ENCODE measurements at places on chromosomes 2 and 18.

DNA sequence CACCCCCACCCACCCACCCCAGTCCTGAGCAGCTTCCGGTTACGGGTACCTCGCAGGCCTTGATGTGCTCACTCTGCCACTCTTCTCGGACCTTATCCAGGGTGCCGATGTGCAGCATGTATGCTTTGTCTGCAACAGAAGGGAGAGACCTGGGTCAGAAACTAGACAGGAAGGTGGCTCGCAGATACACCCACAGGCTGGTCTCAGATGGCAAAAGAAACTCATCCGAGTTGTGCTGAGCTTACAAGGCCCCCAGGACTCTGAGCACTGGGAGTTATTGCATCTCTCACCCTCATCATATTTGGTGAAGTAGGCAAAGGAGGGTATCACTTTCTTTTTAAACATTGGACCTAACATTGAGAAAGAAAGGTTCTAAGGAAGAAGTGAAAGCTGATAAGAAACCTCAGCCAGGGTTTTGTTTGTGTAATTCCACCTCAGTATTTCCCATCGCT is 30.6 kb upstream of the EPG5 start:
- peaks cover 15% of the 10 kb centered on the region for H3K36me3 ChIP-seq
- H3K27me3 ChIP-seq: no peaks in the 10 kb centered on the region
- no peak overlapping the region for H3K4me3 ChIP-seq
- H3K4me1 ChIP-seq: no peaks in the 10 kb centered on the region
- H3K27ac ChIP-seq: no peak overlapping the region

DNA sequence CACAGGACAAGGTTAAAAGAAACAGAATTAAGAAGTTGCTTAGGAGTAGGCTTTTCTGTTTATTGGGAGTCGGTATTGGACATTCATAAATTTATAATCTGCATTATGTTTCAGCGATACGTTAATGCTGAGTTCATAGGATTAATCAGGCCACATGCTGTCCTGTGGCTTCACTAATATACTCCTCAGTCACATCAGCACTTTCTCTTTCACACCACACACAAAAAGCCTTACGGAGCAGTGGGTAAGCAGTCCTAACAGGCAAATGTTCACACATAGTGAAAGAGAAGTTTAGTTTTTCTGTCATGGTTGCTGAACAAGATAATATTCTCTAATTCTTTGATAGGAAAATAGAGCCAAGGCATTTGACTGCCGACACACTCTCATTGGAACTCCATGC is 411.7 kb upstream of the RAB12 start:
- H3K4me3 ChIP-seq: no peak overlapping the region
- H3K4me1 ChIP-seq: peaks cover 3% of the 10 kb centered on the region
- DNase-seq: no peak
- H3K27ac ChIP-seq: no peak overlapping the region

DNA sequence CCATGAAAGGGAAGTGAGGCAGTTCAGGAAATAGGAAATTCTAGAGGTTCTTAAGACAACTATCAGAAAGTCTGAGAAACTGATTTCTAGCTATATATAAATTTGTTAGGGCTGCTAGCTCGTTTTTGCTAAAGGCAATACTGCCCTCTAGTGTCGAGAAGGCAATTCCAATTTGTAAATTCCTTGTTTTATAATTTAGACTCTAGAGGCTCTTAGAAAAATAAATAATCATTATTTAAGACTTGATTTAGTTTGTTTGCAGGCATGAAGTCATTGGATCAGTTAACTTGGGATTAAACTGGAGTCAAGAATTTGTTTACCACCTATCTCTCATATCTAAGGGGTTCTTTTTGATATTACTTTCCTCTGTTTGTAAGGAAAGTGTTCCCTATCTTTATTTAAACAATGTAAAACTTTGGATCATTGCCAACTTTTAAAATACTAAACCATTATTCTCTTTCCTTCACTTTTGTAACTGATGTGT is 66.2 kb downstream of the ACVR2A start:
- peaks cover 8% of the 10 kb centered on the region for H3K36me3 ChIP-seq
- no peak for DNase-seq
- H3K27me3 ChIP-seq: no peaks in the 10 kb centered on the region
- peaks cover 30% of the 10 kb centered on the region for H3K4me1 ChIP-seq
- H3K4me3 ChIP-seq: no peak overlapping the region

- DNase-seq: peak; percentile 58
- peaks cover 19% of the 10 kb centered on the region for H3K4me1 ChIP-seq
- peaks cover 18% of the 10 kb centered on the region for H3K36me3 ChIP-seq
- no peak overlapping the region for H3K27ac ChIP-seq
- no peaks in the 10 kb centered on the region for H3K27me3 ChIP-seq
These were observed 6.2 kb downstream of the MRPS5 start for GRCh38 chr2:95115418-95115817.

- no peaks in the 10 kb centered on the region for H3K36me3 ChIP-seq
- H3K27ac ChIP-seq: peak overlapping the region; percentile 60
- peaks cover 38% of the 10 kb centered on the region for H3K27me3 ChIP-seq
- H3K4me1 ChIP-seq: peaks cover 13% of the 10 kb centered on the region
- no peak overlapping the region for H3K4me3 ChIP-seq
- DNase-seq: no peak
These were observed 166.4 kb upstream of the PXDN start for GRCh38 chr2:1910592-1911246.

- H3K27ac ChIP-seq: no peak overlapping the region
- DNase-seq: no peak
- H3K4me1 ChIP-seq: no peaks in the 10 kb centered on the region
- peaks cover 1% of the 10 kb centered on the region for H3K36me3 ChIP-seq
- no peak overlapping the region for H3K4me3 ChIP-seq
These were observed 20.0 kb downstream of the CDCA7 start for GRCh38 chr2:173374634-173375033.

DNA sequence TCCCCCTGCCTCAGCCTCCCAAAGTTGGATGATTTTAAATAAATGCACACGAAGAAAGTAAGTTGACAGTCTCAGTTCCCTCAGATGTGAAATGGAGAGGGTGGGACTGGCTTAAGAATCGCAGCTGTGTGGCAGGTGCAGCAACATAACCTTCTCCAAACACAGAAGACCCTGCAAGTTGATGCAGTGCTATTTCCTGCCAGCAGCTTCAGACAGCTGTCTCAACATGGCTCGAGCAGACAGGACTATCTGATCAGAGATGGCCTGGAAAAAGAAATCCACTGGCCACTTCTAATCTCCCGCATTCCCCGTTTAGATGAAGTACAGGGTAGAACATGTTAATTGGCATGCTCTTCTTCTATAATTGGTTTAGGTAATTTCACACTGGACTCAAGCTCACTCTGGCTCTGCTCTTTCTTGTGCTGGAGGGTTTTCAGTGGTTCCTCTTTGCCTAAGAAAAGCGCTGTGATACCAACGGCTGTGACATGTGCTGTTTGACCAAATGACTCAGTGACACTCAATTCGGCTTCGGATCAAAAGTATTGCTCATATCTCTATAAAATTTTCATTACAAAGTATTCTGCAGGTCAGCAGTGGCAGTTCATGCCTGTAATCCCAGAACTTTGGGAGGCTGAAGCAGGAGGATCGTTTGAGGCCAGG is 40.2 kb downstream of the MYOM1 start:
- no peak for DNase-seq
- peaks cover 3% of the 10 kb centered on the region for H3K4me1 ChIP-seq
- H3K27me3 ChIP-seq: no peaks in the 10 kb centered on the region
- H3K36me3 ChIP-seq: no peaks in the 10 kb centered on the region
- H3K4me3 ChIP-seq: no peak overlapping the region
- no peak overlapping the region for H3K27ac ChIP-seq

GRCh38 chr2:26692279-26692896 is at the start of gene KCNK3:
Gene KCNK3, plus strand, starts transcription at chr2:26692722. Its CDS starts 154 bp downstream, at chr2:26692876.
- no peaks in the 10 kb centered on the region for H3K36me3 ChIP-seq
- peaks cover 18% of the 10 kb centered on the region for H3K4me1 ChIP-seq
- peaks cover 42% of the 10 kb centered on the region for H3K27me3 ChIP-seq
- H3K4me3 ChIP-seq: peak within 1 kb of the TSS; percentile 64

- H3K4me1 ChIP-seq: no peaks in the 10 kb centered on the region
- no peak overlapping the region for H3K4me3 ChIP-seq
- H3K36me3 ChIP-seq: peaks cover 7% of the 10 kb centered on the region
- no peak for DNase-seq
These were observed 18.5 kb upstream of the ZNF236 start for GRCh38 chr18:76803814-76804213.

- H3K27me3 ChIP-seq: peaks cover 41% of the 10 kb centered on the region
- peaks cover 7% of the 10 kb centered on the region for H3K4me1 ChIP-seq
- H3K4me3 ChIP-seq: peak overlapping the region; percentile 58
These were observed 2.1 kb downstream of the ARID5A start for GRCh38 chr2:96538487-96539214.

DNA sequence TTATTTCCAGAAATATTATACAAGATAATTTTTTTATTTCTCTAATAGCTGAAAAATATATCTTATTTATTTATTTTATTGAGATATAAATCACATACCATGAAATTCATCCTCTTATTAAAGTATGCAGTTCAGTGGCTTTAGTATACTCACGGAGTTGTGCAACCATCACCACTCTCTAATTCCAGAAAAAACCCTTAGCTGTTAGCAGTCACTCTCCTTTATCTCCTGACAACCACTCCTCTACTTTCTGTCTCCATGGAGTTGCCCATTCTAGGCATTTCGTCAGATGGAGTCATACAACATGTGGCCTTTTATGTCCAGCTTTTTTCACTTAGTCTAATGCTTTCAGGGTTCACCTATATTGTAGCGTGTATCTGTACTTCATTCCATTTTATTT is 66.5 kb downstream of the TCF7L1 start:
- no peak overlapping the region for H3K4me3 ChIP-seq
- no peak for DNase-seq
- H3K36me3 ChIP-seq: no peaks in the 10 kb centered on the region
- H3K27me3 ChIP-seq: no peaks in the 10 kb centered on the region

- H3K27ac ChIP-seq: no peak overlapping the region
- no peak overlapping the region for H3K4me3 ChIP-seq
- H3K4me1 ChIP-seq: peaks cover 2% of the 10 kb centered on the region
- peaks cover 2% of the 10 kb centered on the region for H3K27me3 ChIP-seq
- DNase-seq: no peak
- no peaks in the 10 kb centered on the region for H3K36me3 ChIP-seq
These were observed 2120.4 kb upstream of the PIK3C3 start for GRCh38 chr18:39834636-39835035.

GRCh38 chr2:219466816-219467735 is 31.6 kb upstream of the GMPPA start:
- H3K27ac ChIP-seq: no peak overlapping the region
- H3K27me3 ChIP-seq: no peaks in the 10 kb centered on the region
- peaks cover 3% of the 10 kb centered on the region for H3K4me1 ChIP-seq

DNA sequence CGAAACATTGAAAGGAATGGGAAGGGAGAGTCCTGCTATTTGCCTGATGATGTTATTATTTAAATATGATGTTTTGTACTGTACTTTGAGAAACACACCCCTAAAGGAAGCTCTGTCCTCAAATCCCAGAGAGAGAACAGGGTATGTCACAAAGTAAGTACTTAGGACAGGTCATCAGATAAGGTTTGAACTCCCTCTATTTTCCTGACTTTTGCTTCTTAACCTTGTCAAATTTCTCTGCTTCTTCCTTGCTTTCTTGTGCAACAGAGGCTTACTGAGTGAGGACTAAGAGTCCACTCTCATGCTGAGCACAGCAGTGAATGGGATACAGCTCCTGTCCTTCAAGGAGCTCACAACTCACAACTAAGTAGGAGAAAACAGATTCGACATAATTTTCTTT is 3.7 kb downstream of the DGUOK start:
- no peaks in the 10 kb centered on the region for H3K27me3 ChIP-seq
- H3K27ac ChIP-seq: no peak overlapping the region
- no peaks in the 10 kb centered on the region for H3K36me3 ChIP-seq
- peaks cover 34% of the 10 kb centered on the region for H3K4me1 ChIP-seq
- no peak overlapping the region for H3K4me3 ChIP-seq

- no peaks in the 10 kb centered on the region for H3K36me3 ChIP-seq
- H3K27me3 ChIP-seq: peaks cover 4% of the 10 kb centered on the region
- no peak overlapping the region for H3K27ac ChIP-seq
- DNase-seq: no peak
- H3K4me3 ChIP-seq: no peak overlapping the region
These were observed 9.4 kb downstream of the NT5DC4 start for GRCh38 chr2:112730216-112730615.

All from mesothelial cell of epicardium (in vitro differentiated cells).